ENCODE measurements at places on chromosomes 5 and 9. TPM values are rescaled to one million over a fixed set of nuclear protein-coding genes. Genes with fewer than 3 reads are reported as not detected.

Gene FOXI1
- not detected for total RNA-seq

Gene GLDC
- total RNA-seq: 1.3 TPM

Gene OR13D1
- total RNA-seq: not detected

Gene DDX4
- total RNA-seq: not detected

Gene SLC44A1
- total RNA-seq: 7.2 TPM

Gene SNCB
- total RNA-seq: 0.69 TPM

Gene VLDLR
- 13.0 TPM for total RNA-seq

Gene GZMA
- 18.2 TPM for total RNA-seq

Gene ABO
- total RNA-seq: not detected

Gene AQP3
- total RNA-seq: 2.6 TPM

Gene TUSC1
- total RNA-seq: 0.38 TPM

Gene QRFP
- not detected for total RNA-seq

Gene MYMK
- not detected for total RNA-seq

Gene ENTPD2
- not detected for total RNA-seq
